ENCODE measurements at places on chromosomes 13 and 19.

GRCh38 chr19:10829967-10830366 is 6.0 kb downstream of the TMED1 start:
- DNase-seq = no peak

DNA sequence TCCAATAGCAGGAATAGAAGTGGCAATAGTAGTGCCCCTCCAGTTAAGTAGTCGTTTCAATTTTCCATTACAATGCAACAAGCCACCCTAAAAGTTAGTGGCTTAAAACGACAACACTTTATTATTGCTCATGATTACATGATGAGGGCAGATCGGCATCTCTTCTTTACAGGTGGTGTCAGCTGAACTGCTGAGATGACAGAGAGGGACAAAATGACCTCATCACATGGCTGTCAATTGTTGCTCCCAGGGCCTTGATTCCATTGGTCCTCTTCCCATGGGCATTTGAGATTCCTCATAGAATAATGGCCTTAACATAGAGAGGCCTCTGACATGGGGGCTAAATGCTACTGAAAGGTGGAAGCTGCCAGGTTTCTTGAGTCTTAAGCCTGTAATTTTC is 679.8 kb upstream of the KLHL1 start:
- no peak for DNase-seq

- no peak for DNase-seq
Measured at GRCh38 chr13:104024416-104025170, 958.4 kb upstream of the SLC10A2 start.

DNA sequence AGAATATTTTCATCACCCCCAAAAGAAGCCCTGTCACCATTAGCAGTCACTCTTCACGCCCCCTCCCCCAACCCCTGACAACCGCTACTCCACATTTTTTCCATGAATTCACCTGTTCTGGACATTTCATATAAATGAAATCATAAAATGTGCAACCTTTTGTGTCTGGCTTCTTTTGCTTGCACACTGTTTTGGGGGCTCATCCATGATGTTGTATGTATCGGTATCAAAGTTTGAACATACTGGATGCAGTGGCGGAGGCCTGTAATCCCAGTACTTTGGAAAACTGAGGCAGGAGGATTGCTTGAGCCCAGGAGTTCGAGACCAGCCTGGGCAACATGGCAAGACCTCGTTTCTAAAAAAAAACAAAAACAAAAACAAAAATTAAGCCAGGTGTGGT is 7.2 kb downstream of the GADD45B start:
- no peak for DNase-seq

DNA sequence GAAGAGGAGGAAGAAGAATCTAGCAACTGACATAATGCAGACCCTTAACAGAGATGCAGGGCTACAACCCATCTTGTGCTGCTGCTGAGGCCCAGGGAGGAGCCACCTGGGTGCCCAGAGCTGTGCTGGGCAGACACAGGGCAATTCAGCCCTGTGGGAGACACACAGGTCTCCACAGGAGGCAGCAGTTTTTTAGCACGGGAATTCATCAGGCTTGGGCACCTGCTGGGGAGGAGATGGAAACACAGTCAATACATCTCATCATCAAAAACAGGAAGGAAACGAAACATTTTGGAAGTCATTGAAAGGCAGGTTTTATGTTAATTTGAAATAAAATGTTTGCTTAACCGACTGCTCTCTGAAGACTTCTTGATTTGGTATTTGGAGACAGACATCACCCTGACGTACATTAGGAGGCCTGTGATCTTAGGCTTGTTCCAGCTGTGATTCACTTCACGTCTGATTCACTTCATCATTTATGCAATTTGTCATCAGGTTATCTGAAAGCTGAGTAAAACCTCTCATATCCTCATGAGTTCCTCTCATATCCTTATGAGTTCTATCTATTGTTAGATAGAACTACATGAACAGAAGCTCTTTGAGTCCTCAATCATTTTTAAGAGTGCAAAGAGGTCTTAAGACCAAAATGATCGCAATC is 77.4 kb downstream of the CYSLTR2 start:
- DNase-seq = no peak

DNA sequence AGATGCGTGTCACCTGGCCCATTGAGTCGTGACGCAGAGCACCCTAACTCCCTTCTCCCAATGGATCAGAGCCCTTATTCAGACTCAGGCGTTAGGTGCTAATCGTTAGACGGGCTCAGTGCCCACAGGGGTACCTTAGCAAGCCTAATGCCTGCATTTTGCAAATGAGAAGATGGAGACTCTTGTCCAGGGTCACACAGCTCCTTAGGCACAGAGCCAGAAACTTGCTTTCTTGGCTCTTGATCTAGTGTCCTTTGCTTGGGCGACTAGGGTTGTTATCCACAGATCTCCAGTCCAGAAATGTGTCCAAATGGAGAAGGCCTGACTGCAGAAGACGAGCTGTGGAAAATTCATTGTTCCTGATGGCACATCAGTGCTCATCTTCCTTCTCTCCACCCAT is 85.1 kb downstream of the C13orf42 start:
- no peak for DNase-seq

- DNase-seq = peak; percentile 61
Measured at GRCh38 chr19:12766051-12766521, 9.3 kb downstream of the HOOK2 start.

DNA sequence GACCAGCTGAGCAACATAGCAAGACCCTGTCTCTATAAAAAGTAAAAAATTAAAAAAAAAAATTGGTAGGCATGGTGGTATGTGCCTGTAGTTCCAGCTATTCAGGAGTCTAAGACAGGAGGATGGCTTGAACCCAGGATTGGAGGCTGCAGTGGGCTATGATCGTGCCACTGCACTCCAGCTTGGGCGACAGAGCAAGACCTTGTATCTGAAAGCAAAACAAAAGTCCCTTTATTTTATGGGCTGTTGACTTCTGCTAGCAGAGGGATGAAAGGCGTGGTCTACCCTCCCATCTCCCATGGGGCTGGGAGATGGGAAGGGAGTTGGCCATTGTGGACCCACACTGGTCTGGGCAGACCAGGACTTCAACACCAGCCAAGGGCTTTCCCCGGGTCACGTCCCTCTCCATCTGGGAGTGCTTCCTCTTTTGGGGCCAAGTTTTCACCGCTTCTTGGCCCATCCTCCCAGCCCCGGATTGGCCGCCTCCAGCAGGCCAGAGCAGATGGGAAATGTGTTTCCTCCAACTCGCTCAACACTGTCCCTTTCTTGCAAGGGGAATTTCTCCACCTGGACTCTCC is 2.2 kb upstream of the TNFSF9 start:
- no peak for DNase-seq

DNA sequence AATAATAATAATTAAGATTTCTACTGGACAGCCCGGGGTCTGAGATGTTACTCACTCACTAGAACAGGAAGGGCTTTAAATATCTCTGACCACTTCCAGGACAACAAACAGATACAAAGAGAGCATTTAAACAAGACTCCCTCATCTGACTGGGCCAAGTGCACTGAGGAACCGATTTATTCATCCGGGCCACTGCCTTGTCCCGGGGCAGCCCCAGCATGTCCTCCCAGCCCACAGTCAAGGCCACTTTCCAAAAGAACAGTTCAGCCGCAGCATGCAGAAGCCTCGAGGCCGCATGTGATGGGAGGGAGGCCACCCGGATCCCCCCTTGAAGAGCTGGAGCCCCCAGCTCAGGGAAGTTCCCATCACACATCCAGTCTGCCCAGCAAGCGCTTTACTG is 30.5 kb downstream of the MLLT1 start:
- DNase-seq = no peak

DNA sequence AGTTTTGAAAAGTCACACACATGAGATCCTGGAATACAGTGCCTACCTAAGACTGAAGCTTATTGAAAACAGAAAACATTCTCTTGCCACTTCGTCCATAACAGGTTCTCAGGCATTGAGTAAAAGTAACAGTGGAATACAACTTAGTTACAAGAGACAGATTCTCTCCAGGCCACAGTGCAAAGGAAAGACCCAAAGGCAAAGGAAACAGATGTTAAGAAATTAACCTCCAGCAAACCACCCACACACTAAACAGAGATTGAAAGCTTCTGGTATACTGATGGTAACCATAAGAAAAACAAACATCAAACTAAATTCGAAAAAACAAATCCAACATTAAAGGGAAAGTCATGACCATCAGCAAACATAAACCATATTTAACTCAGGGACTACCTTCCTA is 914.7 kb downstream of the SLITRK5 start:
- no peak for DNase-seq

DNA sequence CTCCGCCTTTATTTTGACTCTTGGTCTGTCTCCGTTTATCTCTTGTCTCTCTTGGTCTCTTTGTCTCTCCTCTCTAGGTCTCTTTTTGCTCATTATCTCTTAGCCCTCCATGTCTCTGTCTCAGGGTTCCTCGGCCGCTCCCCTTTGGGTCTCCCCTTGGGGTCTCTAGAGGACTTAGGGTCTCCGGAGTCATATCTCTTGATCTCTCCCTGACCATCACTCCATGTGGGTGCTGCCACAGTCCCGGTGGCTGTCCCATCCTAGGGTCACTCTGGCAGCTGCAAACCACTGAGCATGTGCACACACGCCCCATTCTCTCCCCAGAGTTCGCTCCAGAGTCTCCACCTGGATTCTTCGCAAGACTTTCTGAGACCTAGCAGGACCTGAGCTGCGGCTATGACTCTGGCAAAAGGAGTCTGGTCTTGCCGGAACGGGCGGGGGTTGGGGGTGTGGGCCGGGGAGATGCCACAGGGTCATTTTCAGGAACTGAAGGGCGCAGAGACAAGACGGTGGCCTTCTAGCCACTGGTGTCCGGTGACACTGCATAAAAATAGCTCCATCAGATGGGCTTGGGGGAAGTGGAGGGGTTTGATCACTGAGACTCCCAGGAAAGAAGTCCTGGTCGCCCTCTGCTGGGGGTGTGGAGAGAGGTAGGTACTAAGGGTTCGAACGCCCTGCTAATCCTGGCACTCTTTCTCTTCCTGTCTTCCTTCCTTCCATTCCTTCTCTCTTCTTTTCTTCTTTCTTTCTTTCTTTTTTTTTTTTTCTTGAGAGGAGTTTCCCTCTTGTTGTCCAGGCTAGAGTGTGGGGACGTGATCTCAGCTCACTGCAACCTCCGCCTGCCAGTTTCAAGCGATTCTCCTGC is 1.2 kb upstream of the KCNA7 start:
- DNase-seq = no peak

GRCh38 chr13:39321574-39321973 is 281.4 kb downstream of the LHFPL6 start:
- no peak for DNase-seq

Data from stimulated activated CD8-positive, alpha-beta memory T cell treated with anti-CD3 and anti-CD28 coated beads, Interleukin-7, amount 100 ng/mL, for 24 hours (primary cell).